Renal cortical epithelial cell (primary cell): ENCODE measurements at places on chromosomes 6 and 20. TPM values are rescaled to one million over a fixed set of nuclear protein-coding genes. Genes with fewer than 3 reads are reported as not detected.
A peak's percentile ranks its signal among the peaks of the same experiment; 100 is the strongest.

UBD gene
- total RNA-seq, result 3.8 and 39.4 TPM in 2 replicates

SAYSD1 gene
- 15.5 and 19.0 TPM in 2 replicates for total RNA-seq

AMD1 gene
- total RNA-seq, result 89.2 and 121 TPM in 2 replicates

TRIM40 gene
- not detected in 2 replicates for total RNA-seq

RAET1G gene
- 0.15 TPM in 1 of 2 replicates, not detected in the other for total RNA-seq

PAX1 gene
- total RNA-seq, result 0.10 TPM in 1 of 2 replicates, not detected in the other

ZNF831 gene
- total RNA-seq, result not detected in 2 replicates

DNA sequence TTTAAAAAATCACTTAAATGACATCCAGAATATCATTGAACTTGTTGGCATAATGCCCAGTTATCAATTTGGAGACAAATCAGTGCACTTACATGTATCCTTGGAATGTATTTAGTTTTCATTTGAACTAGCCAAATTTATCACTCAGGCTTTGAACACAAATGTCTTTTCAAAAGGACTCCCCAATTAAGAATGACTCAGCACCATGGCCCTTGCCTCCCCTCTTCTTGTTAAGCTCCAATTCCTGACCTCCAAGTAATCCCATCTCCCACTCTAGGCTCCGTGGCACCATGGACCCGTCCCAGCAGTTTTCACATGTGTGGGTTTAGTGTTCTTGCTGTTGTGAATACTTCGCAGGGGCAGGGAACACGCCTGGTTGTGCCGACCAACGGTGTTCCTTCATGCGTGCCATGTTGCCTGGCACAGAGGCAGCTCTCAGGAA lies 2.7 kb downstream of the AKAP12 start:
- DNase-seq, result peak; percentile 23

GRCh38 chr6:45997875-45998506 lies 17.7 kb downstream of the CLIC5 start:
- peak; percentile 39 for DNase-seq

DNA sequence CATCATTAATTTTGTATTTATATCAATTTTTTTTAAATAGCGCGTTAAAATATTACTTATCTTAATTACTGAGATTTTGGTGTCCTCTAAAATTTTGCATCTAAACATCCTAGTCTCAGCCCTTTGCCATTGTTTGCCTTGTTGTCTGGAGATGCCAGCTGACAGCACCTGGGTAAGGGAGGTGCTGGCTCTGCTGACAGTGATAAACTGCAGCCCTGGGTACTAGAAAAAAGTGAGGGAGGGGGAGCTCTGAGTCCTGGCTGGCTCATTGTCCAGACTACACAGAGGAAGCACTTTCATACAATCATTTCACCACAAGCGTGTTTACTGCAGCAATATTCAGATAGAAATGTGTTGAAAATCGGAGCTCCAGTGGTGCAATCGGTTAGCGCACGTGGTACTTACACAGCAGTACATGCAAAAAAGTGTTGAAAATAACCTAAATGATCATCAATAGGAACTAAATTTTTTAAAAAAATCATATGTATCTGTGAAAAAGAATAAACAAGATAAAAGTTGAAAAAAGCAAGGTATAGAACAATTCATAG lies 18.5 kb upstream of the UBR2 start:
- no peak for DNase-seq

GRCh38 chr6:133099573-133099972 lies 141.6 kb upstream of the EYA4 start:
- DNase-seq, result peak; percentile 97

DNA sequence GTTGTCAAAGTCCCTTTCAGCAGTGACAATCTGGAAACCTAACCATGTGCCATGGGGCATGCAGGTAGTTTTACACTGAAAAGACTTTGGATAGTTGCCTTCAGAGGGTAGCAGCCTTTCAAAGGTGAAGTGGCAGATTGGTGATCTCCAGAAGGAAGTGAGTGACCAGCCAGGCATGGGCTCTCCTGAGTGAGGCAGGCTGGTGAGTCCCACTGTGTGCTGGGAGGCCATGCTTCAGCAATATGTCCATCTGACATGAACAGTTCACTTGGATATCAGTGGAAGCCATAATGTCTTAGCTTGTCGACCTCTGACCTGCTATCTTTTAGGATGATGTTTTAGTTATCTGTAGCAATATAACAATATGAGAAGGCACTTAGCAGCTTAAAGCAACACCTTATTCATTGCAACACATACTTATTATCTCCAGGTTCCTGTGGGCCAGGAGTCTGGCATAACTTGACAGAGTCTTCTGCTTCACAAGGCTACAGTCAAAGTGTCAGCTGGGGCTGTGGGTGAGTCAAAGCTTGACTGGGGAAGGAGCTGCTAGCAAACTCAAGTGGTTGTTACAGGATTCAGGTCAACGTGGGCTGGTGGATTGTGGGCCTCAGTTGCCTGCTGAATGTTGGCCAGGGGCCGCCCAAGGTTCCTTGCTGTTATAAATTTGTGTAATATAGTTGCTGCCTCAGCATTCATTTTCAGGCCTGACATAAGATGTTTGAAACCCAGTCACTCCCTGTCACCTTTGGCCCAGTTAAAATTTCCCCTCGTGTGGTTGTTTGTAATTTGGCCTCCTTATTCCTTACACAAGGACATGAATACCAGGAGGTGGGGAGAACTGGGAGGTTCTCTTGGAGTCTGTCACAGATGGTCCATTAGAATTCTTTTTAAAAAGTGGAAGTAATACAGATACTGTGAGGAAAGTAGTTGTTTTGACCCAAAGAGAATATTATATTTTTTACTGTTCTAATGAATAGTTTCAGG lies 100.2 kb downstream of the UST start:
- DNase-seq, result no peak

DNA sequence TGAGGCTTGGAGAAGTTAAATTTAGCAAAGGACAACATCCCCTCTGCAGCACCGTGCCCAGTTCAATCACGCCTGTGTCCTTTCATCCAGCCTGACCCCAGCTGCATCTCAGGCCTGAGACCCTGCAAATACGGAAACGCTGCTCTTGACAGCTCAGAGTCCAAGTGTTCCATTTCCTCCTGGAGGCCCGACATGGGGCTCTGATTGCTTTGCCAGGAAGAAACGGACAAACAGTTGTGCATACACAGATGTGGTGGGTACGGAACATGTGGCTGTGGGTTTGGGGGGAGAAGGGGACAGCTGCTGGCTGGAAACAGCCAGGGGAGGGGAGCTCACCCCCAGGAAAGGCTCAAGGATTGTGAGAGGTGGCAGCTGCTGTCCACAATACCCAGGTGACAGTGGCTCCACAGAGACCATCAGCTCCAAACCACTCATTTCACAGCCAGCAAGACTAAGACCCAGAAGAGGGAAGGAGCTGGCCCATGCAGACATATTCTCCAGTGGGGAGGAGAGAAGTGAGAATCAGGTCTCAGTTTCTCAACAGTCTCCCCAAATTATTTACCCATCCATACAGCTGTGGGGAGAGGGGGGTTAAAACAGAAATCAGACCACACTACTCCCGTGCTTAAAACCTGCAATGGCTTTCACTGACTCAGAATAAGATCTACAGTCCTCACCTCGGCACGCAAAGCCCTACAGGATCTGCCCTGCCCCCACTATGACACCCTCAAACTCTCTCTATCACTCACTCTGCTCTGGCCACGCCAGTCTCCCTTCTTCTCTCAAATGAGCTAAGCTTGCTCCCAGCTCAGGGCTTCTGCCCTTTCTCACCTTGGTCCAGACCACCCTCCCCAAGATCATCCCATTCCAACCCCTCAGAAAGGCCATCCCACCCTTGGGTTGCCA lies 89.1 kb downstream of the PREX1 start:
- no peak for DNase-seq

GRCh38 chr6:13924146-13924948 lies 405 bp upstream of the RNF182 start:
- peak; percentile 40 for DNase-seq

- DNase-seq, result no peak
These were observed 35.5 kb upstream of the TSHZ2 start for GRCh38 chr20:52936351-52937340.

DNA sequence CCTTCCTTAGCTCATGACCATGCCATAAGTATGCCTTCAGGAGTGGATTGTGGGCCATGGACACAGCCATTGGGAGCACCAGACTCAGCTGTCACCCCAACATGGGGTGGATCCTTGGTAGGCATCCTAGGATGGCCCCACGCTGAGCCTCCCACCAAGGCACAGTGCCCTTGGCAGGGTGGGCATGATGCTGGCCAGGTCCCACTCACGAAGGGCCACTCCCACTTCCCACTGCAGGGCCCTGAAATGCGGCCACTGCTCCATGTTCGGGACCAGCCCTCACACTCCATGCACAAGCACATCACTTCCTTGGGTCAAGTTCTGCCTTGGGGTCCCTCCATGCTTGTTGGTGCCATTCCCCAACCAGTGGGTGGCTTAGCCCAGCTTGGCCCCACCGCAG lies 12.9 kb upstream of the FUT9 start:
- no peak for DNase-seq

DNA sequence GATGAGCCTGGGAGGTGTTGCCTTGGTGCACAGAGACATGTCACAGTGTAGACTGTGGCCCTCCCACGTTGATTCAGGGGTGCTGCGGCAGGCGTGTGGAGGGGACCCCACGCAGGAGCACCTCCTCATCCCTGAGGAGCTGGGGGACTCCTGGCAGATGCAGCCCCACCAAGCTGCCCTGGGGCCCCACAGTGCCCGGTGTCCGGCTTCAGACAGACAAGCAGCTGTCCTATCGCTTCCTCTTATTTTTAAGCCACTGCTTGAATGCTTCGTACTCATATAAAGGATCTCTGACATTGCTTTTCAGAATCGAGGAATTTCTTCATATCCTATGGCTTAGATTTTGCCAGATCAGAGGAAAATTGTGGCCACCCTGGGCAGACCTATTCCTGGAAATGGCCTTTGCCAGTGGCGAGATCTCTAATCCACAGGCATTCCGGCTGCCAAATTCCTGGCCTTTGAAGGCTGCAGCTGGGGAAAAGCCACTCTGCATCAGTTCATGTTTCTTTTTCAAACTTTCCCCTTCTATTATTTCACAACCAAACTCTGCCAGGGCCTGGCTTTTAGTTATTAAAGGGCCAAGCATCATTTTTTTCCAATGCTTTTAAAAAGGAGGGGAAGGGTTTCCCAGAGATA lies 337.0 kb downstream of the THBS2 start:
- DNase-seq, result no peak

- DNase-seq, result no peak
These were observed 402.9 kb upstream of the SOX4 start for GRCh38 chr6:21190701-21191100.

- DNase-seq, result no peak
These were observed 18.9 kb upstream of the ENPP5 start for GRCh38 chr6:46189726-46190125.

DNA sequence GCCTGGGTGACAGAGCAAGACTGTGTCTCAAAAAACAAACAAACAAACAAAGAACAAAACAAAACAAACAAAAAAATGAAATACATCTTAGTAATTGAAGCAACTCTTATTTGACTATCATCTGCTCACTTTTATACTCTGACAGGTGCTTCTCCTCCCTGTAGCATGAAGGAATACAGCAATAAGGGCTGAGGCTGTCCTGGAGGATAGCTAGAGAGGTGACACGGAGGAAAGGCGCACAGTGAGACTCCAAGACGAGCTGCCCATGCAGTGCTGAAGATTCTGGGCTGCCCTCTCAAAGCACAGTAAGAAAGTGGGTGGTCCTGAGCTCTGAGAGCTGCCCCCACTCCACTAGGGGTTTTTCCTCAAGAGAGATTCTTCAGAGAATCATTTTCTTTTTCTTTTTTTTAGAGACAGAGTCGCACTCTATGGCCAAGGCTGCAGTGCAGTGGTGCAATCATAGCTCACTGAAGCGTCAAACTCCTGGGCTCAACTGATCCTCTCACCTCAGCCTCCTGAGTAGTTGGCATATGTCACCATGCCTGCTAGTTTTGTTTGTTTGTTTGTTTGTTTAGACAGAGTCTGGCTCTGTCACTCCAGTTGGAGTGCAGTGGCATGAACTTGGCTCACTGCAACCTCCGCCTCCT lies 50.0 kb downstream of the OSTM1 start:
- no peak for DNase-seq

GRCh38 chr6:45626087-45626891 lies 248.6 kb upstream of the SUPT3H start:
- DNase-seq, result peak; percentile 77

DNA sequence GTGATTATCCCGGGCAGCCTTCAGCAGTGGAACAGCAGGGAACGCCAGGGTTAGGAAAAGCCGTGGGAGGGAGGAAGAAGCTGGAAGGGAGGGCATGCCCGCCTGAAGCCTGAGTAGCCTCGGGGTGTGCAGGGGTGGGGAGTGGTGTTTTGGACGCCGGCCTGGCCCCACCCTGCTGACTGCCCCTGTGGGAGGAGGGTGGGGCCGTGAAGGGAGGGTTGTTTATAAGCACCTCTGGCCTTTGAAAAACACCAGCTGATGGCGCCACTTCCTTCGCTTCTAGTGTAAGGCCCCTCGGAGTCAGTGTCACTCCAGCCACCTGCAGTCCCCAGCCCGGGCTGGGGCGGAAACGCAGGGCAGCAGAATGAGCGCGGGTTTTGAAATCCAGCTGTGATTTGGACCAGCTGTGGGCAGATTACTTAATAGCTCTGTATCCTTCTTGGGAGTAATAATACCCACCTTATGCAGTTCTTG lies 52.8 kb upstream of the BMP6 start:
- DNase-seq, result peak; percentile 66

DNA sequence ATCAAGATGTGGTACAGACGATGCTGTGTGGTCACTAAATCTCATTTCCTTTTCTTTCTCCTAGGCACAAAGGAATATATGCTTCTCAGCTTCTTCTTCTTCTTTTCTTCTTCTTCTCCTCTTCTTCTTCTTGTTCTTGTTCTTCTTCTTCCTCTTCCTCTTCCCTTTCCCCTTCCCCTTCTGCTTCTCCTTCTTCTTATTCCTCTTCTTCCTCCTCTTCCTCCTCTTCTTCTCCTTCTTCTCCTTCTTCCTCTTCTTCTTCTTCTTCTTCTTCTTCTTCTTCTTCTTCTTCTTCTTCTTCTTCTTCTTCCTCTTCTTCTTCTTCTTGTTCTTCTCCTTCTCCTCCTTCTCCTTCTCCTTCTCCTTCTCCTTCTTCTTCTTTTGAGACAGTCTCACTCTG lies 190.4 kb upstream of the DTNBP1 start:
- DNase-seq, result no peak

- DNase-seq, result peak; percentile 69
These were observed 150.7 kb downstream of the PKHD1 start for GRCh38 chr6:51936531-51937290.

GRCh38 chr20:58433759-58434158 lies 44.7 kb downstream of the VAPB start:
- peak; percentile 35 for DNase-seq

DNA sequence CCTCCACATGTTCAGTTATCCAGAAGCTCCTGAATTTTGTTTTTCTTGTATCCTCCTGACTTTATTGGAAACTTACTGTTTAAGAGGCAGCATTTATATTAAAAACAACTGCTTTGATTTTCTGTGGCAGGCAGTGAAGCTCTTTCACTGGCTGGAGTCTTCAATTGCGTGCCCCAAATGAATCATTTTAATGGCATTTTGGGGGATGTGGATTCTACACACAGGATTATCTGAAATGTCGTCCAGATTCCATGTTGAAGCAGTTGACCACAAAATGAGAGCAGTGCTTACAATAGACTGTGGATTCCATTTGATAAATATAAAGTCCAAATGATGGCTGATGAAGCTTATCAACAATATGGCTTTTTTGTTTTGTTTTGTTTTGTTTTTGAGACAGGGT lies 41.0 kb upstream of the HIVEP1 start:
- no peak for DNase-seq
